GM18507 (cell line): ENCODE measurements at places on chromosomes 5 and 9.

DNA sequence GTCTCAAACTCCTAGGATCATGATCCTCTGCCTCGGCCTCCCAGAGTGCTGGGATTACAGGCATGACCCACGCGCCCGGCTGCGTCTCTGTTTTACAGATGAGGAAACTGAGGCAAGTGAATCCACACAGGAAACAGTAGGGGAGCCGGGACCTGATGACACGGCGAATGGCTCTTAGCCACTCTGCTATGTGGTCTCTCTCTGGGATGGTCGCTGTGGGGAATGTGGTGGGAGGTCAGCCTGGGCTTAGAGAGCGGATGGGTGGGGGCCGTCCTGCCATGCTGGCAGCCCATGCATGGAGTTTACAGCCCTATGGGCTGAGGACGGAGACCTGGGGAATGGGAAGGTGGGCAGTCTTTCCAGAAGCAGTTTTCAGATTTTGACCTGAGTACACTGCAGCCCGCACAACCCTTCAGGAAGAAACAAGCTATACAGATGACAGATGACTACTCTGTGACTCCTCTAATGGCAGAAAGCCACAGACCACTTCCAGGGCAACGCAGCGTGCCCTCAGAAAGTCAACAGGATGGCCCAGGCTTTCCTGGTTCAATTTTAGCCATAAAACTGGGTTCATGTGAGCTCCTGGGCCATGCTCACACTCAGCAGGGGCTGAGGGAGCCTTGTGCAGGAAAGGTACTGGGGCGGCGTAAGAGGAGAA lies 136.1 kb upstream of the RAPGEF1 start:
- DNase-seq, result no peak

GRCh38 chr9:78577156-78577906 lies 280.4 kb downstream of the PSAT1 start:
- no peak for DNase-seq

GRCh38 chr5:141326088-141326854 lies 4.0 kb upstream of the PCDHGA1 start:
- DNase-seq, result peak; percentile 20

- no peak for DNase-seq
These were observed 7.7 kb downstream of the SPINK9 start for GRCh38 chr5:148343046-148343407.

DNA sequence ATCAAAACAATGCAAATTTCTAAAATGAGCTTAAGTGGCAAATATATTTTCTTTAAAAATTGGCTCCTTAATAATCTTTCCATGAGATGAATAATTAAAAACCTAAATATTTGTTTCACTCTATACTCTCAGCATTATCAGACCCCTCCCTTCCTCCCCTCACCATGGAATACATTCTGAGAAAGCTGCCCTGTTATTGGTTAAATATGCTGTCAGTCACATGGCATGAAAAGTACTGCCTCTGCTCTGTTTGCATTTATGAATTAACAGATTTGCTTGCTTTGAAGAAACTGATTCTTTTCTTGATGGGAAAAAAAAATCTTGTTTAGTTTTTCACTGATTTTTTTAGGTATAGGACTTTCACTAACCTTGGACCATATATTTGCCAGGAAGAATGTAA lies 17.0 kb upstream of the RPS23 start:
- no peak for DNase-seq

- DNase-seq, result no peak
These were observed 43.7 kb downstream of the MEF2C start for GRCh38 chr5:88839238-88839637.

DNA sequence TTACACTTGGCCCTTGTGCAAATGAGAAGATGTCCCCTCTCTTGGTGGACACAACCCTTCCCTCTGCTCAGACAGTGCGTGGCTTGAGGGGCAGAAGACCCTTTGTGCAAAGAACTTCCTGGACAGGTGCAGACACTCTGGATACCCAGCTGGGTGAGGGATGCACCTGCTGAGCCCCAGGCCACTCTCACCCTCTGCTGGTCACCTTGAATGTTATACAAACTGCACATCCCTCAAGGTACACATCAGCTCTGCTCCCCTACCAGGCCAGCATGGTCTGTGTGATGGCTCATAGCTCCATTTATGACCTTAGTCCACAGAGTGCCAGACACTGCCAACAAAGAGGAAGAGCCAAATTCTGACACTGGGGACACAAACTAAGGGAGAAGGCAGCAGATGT lies 3.1 kb upstream of the DIRAS2 start:
- DNase-seq, result no peak

- DNase-seq, result no peak
These were observed 30.7 kb downstream of the RAI14 start for GRCh38 chr5:34686762-34687268.

- DNase-seq, result no peak
These were observed 39.6 kb downstream of the WNK2 start for GRCh38 chr9:93223260-93224180.

- no peak for DNase-seq
These were observed 168.6 kb downstream of the NNT start for GRCh38 chr5:43771611-43772031.
